ENCODE measurements at places on chromosomes 3 and 15.

GRCh38 chr15:35115155-35115725 lies 30.1 kb upstream of the NANOGP8 start:
- DNase-seq, result peak; percentile 81

- DNase-seq, result peak; percentile 92
These were observed 18.4 kb downstream of the TM4SF18 start for GRCh38 chr3:149314807-149315578.

- peak; percentile 47 for DNase-seq
These were observed 85.6 kb downstream of the TJP1 start for GRCh38 chr15:29736744-29737020.

- DNase-seq, result no peak
These were observed 142.4 kb upstream of the RGMA start for GRCh38 chr15:93231261-93231925.

DNA sequence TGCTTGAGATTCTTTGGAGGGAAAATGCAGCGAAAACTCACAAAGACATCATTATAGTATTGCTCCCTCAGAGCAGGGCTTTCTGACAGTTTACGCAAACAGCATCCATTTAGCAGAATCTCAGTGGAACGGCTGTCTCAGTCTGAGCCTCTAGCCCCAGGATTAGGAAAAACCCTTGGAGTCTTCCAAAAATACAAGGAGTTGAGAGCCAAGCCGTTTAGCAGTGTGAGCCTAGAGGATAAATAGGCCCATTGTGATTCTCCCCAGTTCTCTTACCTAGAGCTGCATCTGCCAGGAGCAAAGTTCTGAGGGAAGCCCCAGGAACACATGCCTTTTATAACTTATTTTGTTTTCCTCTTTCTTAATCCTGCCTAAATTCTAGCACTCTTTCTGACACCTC lies 359.6 kb downstream of the NTRK3 start:
- no peak for DNase-seq

DNA sequence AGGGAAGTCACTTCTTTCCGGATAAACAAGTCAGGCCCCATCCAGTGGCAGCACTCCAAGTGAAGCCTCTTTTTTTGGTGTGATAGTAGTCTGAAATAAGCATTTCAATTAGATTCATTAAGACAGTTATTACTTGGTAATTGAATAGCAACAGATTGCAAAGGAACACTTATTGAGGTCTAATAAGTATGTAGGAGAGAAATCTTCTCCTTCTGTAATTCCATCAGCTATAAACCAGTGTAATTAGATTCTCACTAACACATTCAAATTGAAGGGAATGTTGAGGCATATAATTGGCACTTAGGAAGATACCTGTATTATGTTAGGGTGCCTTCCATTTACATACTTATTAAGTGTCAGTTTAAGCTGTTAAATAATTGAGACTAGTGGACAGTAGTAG lies 73.9 kb downstream of the SEMA6D start:
- no peak for DNase-seq

DNA sequence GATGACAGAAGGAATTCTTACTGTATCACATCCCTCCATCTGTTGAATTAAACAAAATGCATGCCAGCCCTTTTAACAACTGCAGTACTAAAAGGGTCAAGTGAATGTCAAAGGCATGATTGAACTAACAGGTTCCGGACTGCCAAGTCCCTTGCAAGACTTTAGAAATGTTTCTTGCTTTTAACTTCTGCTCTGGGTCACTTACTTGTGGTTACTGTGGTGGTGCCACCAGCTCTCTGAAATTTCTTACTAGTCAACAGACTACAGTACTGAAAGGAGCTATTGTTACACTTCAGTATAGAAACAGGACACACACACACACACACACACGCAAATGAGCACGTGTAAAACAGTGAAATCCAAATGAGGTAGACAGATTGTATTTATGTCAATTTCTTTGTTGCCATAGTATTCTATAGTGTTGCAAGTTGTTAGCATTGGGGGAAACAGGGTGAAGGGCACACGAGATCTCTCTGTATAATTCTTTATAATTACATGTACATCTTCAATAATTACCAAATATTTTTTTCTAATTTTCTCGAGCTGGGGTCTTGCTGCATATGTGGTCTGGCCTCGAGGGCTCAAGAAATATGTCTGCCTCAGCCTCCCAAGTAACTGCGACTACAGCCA lies 79.9 kb upstream of the SLC25A26 start:
- DNase-seq, result peak; percentile 52

DNA sequence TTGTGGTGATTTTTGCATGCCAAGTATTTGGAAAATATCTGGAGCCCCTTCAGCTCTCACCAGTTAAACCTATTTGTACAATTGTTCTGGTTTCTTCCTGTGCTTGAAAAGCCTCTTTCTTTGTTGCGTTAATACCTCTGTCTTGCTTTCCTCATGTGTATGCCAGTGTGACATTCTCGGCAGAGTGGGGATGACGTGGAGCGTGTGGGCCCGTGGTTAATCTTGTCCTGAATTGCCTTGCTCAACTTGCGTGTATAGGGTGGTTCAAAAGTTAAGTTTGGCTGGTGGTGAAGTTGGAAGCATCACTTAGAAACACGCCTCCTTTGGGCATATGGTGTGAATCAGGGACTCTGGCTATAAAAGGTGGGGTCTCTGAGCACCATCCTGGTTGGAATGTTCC lies 67.1 kb downstream of the IGF1R start:
- DNase-seq, result no peak

DNA sequence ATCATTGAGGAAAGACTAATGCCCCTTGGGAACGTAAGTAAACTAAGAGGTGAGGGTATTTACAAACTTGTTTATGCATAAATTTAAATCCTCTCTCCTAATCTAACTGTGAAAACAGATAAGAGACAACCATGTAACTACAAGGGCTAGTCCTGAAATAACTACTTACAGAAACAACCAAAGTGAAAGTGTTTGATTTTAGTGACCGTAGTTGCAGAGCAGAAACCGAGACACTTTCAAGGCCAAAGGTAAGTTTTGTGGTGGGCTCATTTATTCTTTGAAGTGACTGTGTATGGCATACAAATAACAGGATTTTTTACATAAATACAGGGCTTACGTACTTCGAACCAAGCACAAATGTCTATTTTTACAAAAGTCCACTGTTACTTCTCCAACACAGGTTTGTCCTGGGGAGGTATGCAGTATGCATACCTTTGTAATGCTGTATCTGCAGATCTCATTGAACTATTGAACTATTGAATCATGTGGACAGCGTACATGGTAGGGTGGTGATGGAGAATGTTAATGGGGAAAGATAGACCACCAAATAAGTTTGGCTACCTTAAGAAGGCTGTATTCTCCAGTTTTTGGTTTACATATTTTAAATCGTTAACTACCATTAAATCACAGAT lies 99.6 kb upstream of the RBMS3 start:
- DNase-seq, result no peak

DNA sequence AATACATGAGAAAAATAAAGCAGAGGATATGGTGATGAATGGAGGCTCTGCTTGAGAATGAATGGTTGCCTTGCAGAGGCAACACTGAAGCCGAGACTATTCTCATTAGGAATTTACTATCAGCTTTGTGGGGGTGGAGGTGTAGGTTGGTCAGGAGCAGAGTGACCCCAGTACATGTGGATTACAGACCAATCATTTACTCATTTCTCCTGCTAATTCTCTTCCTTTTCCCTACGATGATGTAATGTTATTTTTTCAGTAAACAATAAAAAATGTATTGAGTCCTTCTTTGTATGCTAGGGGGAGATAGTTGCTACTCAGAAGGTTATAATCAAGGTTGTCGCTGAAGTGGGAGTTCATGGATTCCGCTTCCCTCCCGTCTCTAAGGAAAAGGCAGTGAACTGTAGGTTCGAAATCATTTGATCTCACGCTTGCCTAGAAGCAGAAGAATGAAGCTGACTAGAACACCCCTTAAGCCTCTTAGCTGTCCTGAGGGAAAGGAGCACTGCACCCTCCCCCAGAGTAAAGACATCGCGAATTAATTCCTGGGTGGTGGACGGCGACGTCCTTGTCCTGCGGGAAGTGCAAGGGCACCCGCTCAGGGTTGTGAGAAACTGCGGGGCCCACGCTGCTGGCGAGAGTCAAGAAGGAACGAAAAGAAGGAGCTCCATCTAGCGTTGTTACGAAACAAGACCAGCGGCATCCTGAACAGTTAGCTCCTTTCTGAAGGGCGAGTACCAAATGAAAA lies 213.2 kb upstream of the PFN2 start:
- DNase-seq, result peak; percentile 67

DNA sequence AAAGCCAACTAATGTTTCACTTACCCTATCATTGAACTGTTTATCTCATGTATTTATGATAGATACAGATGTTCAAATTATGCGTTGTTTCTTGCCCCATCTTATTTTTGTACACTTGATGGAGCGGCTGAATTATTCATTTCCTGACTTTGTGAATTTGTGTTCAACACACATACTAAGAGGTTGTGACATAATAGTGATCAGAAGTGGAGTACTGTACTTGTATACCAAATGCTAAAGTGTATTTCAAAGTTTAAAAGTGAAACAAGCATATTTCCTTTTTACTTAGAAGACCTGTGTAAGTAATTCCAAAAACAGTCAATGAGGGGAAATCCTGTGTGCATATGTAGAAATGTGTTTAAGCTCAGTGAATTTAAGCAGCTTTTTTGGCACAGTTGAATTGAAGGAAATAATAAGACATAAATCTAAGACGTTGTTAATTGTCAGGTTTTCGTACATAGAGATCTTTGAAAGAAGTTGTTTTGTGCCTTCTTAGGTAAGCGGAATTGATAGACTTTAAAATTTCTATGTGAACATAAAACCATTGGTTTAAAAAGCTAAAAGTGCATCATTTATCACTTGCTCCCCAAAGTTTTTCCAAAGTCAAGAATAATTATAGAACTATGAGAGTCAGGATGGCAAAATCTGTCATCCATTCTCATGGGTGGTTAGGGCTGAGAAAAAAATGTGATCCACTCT lies 1.9 kb downstream of the NFKBIZ start:
- DNase-seq, result no peak

DNA sequence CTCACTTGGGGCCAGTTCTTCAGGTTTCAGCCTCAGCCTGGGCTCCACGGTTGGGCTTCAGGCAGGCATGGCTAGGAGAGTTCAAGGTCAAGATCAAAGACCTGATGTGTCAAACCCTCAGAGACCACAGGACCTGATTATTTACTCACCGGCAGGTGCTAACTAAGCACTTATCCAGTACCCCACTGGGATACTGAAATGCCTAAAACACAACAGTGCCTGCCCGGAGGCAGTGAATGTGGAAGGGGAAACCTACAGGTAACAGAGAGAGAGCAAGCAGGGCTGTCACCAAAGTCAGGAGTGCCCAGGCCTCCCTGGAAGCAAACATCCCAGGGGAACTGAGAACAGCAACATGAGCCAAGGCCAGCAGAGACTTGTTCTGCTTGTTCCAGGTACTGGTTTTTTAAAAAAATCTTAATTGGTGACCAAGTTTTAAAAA lies 6.7 kb downstream of the IDH2 start:
- no peak for DNase-seq

DNA sequence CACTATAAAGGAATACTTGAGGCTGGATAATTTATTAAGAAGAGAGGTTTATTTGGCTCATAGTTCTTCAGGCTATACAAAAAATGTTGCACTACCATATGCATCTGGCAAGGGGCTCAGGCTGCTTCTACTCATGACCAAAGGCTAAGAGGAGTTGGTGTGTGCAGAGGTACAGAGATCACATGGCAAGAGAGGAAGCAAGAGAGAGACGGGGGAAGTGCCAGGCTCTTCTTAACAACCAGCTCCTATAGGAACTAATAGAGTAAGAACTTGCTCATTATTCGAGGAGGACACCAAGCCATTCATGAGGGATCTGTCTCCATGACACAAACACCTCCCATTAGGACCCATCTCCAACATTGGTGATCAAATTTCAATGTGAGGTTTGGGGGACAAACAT lies 6.0 kb upstream of the FNDC3B start:
- DNase-seq, result no peak

GRCh38 chr3:117356091-117356705 lies 646.6 kb downstream of the TUSC7 start:
- no peak for DNase-seq

DNA sequence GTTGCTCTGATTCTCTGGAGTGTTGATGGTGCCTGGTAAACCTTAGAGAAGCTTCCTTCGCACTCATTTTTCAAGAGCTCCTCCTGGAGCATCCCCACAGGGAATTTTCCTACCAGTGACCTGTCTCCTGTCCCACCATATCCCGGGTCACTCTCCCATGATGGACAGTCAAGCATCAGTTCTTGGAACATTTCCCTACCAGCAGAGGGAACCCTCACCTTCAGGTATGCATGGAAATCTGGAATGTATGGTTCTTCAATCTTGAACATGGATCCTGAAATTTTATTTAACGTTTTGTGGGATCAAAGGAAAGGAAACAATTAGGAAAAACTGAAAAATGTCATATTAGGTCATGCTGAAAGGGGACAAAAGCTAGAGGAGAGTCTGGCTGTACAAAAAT lies 153.8 kb downstream of the SPATA16 start:
- no peak for DNase-seq

- DNase-seq, result no peak
These were observed 363.6 kb downstream of the RORA start for GRCh38 chr15:60865507-60865906.

- DNase-seq, result no peak
These were observed 201.6 kb upstream of the GOLGA6L4 start for GRCh38 chr15:84033793-84034553.

GRCh38 chr3:151276038-151276686 lies 2.2 kb downstream of the P2RY14 start:
- no peak for DNase-seq

DNA sequence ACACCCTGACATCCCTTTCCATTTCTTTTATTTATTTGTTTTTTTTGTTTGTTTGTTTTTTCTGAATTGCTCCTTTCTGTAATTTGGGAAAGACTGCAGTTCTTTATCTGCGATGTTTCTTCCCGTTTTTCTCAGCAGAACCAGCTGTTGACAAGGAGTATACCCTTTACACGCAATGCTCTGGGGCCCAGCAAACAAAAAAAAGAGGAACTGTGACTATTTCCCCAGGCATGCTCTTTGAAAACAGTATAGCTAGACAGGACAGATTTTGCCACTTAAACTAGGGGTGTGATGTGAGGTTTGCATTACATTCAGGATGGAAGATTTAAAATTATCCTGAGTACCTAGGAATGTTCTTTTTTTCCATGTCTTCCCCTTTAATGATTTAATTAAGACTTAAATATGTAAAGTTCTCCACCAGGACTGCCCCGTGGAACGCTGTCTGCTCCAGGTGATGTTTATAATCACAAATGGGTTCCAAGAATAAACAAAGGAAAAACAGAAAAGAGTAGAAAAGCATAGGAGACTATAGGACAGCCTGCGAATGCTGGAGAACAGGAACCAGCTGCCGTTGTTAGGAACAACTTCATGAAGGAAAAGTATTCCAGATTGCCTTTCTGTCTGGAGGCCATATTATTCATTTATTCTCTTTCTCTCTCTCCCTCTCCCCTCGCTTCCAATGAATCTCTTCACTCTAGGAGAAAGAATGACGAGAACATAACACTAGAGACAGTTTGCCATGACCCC lies 43.3 kb downstream of the TGFBR2 start:
- peak; percentile 36 for DNase-seq

GRCh38 chr15:71743861-71744382 lies 66.4 kb upstream of the NR2E3 start:
- no peak for DNase-seq

GRCh38 chr3:49415931-49416601 lies 3.8 kb downstream of the TCTA start:
- DNase-seq, result no peak

- DNase-seq, result peak; percentile 79
These were observed 122.9 kb downstream of the GREM1 start for GRCh38 chr15:32840507-32841245.

GRCh38 chr3:66483006-66483405 lies 17.8 kb downstream of the LRIG1 start:
- peak; percentile 84 for DNase-seq

GRCh38 chr3:74839566-74839965 lies 225.1 kb upstream of the CNTN3 start:
- DNase-seq, result no peak

GRCh38 chr3:120095226-120095978 lies 1.2 kb upstream of the GSK3B start:
- DNase-seq, result peak; percentile 80
